Activated T-helper 1 cell treated with Interleukin-2 at 50 U/mL for 16 hours (primary cell): ENCODE measurements at places on chromosomes 2 and 18.

DNA sequence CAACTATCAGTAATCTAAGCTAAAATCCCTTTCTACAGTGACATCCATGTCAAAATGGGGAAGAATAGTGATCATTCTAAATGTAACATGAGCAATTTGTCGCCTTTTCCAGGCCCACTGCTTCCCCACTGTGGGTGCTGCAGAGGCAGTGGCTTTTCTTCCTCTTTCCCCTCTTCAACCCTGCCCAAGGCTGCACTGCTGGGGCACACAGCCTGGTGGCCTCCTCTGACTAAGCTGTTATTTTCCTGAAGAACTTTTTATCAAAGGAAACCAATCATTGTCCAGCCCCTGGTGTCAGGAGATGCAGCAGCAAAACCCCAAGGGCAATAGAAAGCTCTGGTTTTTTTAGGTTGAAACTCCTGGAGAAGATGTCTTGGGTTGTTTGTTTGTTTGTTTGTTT is 117.6 kb upstream of the KLF7 start:
- no peak for DNase-seq

DNA sequence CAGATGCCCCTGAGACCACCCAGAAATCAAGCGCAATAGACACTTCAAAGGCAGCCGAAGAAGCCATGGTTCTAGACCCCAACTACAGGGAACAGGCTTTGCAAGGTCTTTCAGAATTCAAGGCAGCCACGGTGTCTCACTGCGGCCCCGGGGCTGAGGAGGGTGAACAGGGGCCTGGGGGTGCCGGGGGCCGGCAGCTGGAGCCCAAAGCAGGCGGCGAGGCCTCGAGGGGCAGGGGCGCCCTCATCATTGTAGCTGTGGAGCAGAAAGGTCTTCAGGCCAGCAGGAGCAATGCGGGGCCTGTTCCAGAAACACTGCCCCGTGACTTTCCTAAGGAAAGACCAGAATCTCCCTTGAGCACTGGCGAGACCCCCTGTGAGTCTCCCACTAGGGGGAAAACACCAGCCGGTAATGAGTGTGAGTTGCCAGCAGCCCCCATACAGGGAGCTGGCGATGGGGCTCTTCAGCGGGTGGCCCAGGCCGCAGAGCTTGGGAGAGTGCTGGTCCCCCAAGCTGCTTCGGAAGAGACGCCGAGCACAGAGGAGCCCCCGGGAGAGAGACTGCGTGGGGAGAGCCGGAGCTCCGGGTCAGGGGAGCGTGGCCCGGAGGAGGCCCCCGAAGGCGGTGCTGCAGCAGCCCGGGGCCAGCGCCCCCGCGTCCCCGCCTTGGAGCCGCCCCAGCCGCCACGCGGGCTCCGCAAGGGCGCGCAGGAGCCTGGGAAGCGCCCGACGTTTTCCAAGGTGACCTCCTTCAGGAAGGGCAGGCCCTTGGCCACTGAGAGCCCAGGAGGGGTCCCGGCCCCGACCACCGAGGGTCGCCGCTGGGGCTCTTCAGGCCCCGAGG is 79.1 kb downstream of the ARHGEF4 start:
- no peak for DNase-seq

DNA sequence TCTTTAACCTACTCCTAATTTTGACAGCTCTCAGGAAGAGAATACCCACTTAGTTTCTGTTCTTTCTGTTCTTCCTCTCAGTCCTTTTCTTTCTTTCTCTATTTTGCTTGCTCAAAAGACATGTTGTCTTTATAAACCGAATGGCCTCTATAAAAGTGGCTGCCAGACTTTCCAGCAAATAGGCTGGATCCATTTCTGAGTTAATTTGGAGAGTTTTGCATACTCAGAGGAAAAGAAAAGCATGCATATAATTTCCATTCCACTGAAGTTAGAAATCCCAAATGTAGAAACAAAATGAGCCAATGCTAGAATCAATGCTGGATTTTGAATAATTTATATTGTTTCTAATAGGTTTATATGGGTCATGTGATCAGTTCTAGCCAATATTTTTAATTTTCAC is 65.9 kb downstream of the FAM124B start:
- DNase-seq = no peak

GRCh38 chr2:43084699-43085091 is 141.7 kb downstream of the ZFP36L2 start:
- DNase-seq = no peak

- no peak for DNase-seq
Observed at GRCh38 chr18:70385474-70385873, 96.6 kb downstream of the SOCS6 start.

DNA sequence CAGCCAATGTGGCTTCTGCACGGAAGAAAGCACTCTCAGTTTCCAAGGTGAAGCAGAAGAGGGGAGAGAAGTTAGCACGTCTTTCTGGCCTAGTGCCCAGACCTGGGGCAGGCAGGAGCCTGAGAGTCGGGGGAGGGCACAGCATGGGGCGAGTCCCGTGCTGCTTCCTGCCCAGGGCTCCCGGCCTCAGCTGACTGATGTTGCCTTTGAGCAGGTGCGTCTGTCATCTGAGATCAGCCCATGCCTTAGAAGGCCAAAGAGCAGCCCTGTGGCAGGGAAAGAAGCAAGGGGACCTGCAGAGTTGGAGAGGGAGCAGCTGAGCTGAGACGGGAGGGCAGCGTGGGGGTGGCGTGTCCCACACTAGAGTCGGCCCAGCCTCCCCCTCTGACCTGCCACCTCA is 3.3 kb downstream of the KCNIP3 start:
- DNase-seq = no peak

DNA sequence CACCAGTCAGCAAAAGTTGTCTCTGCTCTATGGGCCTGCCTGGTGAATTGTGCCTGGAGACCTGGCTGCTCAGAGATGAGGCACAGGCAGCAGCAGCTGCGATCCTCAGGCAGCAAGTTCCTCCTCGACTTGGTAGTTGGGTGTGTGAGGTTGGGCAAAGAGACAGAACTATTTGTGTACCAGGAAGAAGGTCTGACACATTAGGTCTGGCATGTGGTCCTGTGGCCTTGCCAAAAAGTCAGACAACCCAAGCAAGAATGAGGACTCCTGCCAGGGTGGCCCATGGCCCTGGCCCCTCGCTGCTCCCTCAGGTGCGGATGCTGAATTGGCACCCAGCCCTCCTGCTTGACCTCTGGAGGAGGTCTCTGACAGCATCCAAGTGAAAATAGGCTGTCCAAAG is 192.7 kb downstream of the DYSF start:
- DNase-seq = no peak

- no peak for DNase-seq
Observed at GRCh38 chr2:178628605-178629004, 148.3 kb downstream of the PLEKHA3 start.

- no peak for DNase-seq
Observed at GRCh38 chr2:172373076-172373475, 54.3 kb upstream of the ITGA6 start.

- no peak for DNase-seq
Observed at GRCh38 chr2:5845798-5846330, 153.7 kb downstream of the SOX11 start.

GRCh38 chr2:217475101-217475500 is 527.7 kb downstream of the TNS1 start:
- DNase-seq = no peak

- no peak for DNase-seq
Observed at GRCh38 chr2:172381275-172382027, 45.9 kb upstream of the ITGA6 start.

GRCh38 chr2:88258208-88258607 is 88.1 kb downstream of the THNSL2 start:
- no peak for DNase-seq

GRCh38 chr18:26460449-26461091 is 87.8 kb downstream of the KCTD1 start:
- DNase-seq = no peak

GRCh38 chr18:42527766-42528165 is 572.7 kb downstream of the PIK3C3 start:
- DNase-seq = no peak

DNA sequence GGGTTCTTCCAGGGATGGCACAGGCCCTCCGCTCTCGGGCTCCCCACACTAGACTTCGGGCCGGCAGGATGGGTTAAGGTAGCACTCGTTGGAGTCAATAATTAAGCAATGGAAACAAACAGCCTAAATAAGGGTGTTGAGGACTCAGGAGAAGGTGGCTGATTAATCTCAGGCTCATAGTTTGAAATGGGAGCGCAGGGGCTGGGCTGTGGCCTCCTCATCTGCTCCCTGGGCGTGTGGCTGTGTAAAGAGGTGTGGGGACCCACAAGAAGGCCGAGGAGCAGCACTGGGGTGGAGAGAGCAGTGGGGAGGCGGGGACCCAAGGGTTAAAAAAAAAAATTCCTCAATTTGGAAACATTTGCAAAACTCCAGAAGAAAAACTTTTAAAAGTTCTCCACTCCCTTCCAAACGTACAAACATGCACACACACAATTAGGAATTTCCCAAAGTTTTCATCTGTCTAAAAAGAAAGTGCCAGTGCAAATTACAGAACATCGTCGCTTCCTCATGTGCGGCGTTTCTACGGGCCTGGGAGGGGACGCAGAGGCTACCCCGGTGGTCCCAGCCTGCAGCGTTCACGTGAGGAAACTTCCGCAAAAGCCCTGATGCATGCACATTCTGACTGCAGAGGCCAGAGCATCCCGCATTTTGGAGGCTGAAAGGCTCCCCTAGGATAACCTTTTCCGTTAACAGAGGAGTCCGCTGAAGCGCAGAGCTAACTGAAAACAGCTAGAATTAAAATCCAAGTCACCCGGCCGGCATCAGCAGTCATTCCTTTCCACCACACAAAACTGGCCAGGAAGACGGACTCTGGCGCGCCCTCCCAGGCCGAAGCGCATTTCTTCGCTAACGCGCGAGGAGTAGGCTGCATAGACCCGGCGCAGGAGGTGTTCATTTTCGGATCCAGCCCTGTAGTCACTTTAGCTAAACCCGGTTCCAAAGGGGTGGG is 1.0 kb upstream of the TUBB6 start:
- no peak for DNase-seq

GRCh38 chr18:59878644-59879043 is 21.2 kb upstream of the PMAIP1 start:
- no peak for DNase-seq

DNA sequence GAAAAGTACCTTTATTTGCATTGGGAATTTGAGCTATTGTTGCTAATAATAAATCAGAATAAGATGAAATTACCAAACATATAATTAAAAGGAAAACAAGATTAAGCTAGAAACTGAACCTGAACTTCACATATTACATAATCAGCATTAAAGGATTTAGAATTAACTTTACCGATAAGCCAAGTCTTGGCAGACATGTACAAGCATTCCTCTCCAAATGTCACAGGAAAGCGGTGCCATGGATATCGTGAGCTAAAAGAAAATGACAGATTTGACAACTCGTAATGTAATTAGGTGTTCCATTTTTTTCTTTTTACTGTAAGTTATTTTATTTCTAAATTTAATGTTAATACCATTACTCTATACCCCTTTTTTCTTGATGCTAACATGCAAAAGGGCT is 55.1 kb upstream of the CD302 start:
- DNase-seq = no peak

DNA sequence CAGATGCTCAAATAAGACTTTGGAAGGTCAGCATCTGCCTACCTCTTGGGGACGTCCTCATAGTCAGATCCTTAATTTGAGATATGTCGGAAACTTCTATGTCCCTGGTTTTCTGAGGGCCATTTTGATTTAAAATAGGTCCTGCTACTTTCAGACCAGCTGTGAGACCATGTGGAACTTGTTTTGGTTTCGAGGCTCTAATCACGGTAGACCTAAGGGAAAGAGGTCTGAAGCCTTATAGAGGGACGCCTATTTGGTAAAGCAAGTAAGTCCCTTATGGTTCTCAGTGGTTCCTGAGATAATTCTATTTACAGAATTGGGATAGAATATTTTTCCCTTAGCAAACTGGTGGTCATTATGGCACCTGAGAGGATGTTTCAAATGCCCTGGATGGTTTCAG is 75.1 kb downstream of the RFTN2 start:
- DNase-seq = no peak

DNA sequence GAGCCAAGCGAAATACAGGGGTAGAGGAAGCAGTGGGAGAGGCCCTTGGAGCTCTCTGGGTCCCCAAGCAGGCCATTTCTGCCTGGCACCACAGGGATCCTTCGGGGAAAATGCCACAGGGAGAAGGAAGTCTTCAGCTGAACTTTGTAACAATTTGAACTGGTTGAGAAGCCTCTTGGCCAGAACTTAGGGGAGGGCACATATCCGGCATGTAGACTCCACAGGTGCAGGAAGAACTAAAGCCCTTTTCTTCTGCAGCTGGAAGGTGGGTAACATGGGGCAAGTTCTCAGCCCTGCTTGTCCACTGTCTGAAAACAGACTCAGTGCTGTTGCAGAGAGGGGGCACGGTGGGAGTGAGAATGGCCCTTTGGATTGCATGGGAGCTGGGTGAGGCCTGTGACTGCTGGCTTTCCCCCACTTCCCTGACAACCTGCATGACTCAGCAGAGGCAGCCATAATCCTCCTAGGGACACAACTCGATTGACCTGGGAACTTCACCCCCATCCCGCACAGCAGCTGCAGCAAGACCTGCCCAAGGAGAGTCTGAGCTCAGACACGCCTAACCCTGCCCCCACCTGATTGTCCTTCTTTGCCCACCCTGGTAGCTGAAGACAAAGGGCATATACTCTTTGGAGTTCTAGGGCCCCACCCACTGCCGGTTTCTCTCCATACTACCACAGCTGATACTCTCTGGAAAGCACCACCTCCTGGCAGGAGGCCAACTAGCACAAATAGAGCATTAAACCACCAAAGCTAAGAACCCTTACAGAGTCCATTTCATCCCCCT is 101.6 kb upstream of the FAM136A start:
- DNase-seq = no peak

DNA sequence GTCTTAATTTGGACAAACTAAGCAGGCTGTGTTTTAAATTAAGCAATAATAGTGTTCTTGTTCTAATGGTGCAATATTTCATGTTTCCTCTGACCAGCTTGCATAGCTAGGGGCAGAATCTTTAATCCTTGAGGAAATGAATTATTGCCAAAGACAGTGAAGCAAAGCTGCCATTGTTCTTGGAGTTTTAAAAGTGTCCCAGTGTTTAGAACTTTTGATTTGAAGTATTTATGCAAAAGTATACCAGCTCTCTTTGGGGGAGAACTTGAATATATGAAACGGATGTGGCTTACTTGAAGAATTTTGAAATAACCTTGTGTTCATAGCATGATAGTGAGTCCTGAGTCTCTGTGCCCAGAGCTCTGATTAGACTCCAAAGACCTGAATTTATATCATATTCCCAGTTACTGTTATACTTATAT is 33.4 kb downstream of the ITGA6 start:
- DNase-seq = no peak
